ENCODE measurements at places on chromosomes 12 and 14.

DNA sequence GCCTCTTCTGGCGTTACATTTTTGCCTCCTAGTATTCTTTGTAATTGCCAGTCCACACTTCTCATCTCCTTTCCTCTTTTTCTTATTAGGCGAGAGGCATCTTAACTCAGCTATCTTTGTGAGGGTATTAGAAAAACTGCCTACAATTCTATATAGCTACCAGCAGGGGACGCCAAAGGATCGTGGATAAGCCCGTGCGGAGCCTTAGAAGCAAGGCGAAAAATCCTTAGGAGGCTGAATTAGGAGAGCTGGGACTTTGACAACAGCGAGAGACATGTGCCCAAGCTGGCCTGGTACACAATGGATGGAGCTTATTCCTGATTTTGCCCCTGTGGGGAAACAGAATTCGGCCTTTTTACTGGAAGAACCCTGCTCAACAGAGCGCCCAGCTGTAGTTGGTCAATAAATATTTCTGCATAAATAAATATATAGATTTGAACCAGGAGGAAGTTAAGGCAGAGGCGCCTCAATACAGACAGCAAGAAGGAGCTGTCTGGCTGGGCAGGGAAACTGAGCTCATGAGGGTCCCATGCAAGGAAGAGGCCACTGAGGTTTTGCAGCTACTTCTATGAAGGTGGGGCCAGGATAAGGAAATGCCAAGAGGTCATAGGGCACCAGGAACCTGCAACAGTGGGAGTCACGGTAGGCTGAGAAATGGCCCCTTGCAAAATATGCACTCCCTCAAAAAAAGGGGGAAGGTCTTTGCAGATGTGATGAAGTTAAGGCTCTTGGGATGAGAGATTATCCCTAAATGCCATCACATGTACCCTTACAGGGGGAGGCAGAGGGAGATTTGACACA lies 14.6 kb upstream of the RBM19 start:
- DNase-seq: peak; percentile 61

- no peak for DNase-seq
Observed at GRCh38 chr12:11813438-11813813, 164.0 kb downstream of the ETV6 start.

GRCh38 chr14:32033543-32033942 lies 43.6 kb upstream of the ARHGAP5 start:
- DNase-seq: no peak

DNA sequence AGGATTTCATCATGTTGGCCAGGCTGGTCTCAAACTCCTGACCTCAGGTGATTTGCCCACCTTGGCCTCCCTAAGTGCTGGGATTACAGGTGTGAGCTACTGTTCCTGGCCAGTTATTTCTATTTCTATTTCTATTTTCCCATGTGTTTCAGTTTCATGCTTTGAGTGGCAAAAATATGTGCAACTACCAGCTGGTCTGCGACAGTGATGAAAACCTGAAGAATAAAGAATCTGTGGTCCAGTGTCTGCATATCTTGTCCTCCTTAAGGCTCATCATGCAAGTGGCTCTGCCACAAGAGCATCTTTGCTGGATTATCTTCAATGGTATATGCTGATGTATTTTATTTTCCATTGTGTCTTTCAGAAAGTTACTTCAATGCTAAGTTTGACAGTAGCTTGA lies 17.4 kb downstream of the CFAP54 start:
- no peak for DNase-seq

DNA sequence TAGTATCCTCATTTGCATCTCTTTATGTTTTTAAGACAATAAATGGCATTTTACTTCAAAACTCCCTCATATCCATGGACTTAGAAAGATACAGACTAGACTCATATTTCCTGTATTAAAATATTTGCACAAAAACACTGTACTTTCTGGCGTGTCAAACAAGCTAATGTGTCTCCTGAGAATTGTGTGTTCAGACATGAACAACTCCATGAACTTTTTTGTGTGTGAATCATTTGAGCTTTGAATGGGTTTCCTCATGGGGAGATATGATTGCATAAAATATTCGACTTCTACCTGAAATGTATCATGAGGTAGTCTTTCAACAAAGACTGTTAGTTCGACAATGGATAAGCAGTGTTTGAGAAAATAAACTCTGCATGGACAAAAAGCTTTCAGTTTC lies 58.8 kb downstream of the TMEM30B start:
- no peak for DNase-seq

DNA sequence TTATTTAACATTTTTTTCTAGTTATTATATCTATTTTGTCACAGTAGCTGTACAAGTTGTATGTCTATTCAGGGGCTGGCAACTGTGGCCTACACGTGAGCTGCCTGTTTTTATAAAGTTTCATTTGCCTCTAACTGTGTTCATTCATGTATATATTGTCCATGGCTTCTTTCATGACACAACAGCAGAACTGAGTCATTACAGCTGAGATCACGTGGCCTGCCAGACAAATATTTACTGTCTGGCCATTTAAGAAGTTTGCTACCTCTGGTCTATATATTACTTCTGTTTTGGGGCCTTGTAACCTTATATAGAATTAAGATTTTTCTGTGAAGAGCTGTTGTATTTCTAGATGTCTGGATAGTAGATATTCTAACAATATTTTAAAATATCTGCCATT lies 37.9 kb downstream of the KIAA0586 start:
- no peak for DNase-seq

DNA sequence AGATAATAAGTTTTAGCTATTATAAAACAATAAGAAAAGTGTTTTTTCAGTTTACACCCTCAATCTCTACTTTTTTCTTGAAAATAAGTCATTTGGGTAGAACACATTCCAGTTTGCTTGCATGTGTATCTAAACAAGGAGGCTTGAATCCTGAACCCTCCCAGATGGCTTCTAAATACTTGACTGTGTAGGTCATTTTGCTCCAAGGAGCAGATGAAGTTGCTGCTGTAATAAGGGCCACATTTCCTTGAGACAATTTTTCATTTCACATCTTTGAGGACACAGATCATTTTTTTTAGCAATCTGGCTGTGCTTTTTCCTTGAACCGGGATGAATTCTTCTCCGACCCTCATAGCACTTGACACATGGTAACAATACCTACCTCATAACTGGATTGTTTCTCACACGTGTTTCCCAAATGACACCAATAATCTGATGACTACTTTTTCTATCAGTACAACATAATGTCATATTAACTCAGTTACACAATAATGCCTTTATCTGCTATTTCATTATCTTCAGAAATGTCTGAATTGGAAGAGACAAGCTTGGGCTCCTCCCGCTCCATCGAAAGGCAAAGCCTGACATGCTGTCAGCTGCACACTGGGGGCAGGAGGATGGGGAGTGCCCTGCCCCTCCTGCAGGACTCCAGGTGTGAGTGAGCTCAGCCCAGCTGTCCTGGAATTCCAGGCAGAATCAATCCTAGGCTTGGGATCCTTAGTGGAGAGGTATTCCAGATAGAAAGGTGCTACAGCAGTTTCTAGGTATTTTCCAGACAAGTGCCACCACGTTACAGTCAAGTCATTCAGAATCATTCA lies 30.9 kb downstream of the GPHB5 start:
- no peak for DNase-seq

- DNase-seq: no peak
Observed at GRCh38 chr14:57704763-57705162, 161.1 kb downstream of the SLC35F4 start.

- no peak for DNase-seq
Observed at GRCh38 chr14:72774141-72774540, 119.8 kb downstream of the DPF3 start.

DNA sequence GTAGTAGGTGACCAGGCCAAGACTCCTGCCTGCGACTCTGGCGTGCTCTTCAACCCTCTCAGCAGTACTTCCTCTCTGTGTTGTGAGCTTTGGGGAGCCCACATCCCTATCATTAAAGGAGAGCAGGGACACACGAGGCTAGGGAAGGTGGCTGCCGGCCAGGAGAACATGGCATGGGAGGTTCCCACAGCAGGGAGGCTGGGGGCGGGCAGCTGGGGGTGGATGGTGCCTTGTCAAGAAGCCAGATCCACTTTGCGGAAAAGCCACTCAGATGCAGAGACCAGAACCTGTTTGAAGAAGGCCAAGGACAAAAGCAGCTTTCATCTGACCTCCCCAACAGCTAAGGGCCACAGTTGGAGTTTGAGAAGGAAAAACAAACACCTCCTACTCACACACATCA lies 198.6 kb downstream of the BCL11B start:
- no peak for DNase-seq

- DNase-seq: no peak
Observed at GRCh38 chr14:76603713-76604112, 157.6 kb upstream of the VASH1 start.

GRCh38 chr12:5742258-5742657 lies 202.8 kb downstream of the ANO2 start:
- no peak for DNase-seq

GRCh38 chr12:10634427-10634826 lies 21.0 kb upstream of the MAGOHB start:
- DNase-seq: no peak

DNA sequence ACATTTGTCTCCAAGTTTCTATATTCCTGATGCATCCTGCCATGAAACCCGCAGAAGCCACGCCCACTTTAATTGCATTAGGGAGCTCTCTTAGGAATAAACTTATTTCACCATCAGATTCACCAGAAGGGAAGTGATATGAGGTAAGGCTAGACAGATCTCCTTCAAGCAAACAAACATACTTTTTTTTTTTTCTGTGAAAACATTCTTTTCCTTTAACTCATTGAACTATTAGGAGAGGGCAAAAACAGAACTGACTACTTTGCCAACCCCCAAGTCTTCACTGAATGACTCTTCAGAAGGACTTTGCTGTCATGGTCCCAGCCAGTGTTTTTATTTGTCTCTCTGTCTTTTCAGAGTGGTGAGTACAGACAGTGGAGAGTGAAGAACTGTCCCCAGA lies 48.4 kb downstream of the GTF2A1 start:
- DNase-seq: no peak

DNA sequence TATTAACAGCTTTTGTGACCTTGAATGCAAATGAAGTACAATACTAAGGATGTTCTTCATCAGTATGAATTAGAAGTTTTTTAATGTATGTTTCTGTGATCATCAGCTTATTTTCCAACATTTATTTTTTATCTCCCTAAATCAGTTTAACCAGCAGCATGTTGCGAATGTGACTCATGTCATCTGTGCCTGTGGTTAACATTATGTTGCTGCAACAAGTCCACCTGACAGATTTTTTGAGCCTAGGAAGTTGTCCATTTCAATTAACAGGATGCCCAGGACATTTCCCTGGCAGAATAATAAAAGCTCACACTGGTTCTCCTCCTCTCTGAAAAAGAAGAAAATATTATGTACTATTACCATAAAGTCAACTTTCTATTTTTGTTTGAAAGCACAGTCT lies 155.5 kb downstream of the SYT1 start:
- peak; percentile 92 for DNase-seq

- DNase-seq: no peak
Observed at GRCh38 chr12:47835006-47835830, 15.5 kb upstream of the HDAC7 start.

GRCh38 chr12:66140731-66141130 lies 10.2 kb upstream of the LLPH start:
- no peak for DNase-seq

- DNase-seq: no peak
Observed at GRCh38 chr12:62328296-62328921, 68.2 kb downstream of the USP15 start.

- no peak for DNase-seq
Observed at GRCh38 chr14:82855912-82856391, 1322.3 kb upstream of the SEL1L start.

DNA sequence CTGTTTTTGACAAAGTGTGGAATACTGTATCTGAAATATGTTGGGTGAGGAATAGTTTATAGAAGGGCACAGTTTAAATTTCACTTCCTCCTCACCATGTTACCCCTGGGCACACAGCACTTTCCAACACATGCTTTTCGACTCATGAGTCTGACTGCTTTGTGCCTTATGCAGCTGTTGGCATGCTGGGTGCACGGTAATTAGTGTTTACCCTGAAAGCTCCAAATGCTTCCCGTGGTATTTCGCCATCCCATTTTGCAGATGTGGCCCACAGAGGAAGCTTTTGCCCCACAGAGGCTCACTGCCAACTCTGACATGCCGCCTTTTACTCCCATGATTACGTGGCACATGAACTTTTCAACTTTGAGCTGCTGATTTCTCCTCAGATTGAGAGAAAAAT lies 168.6 kb downstream of the PRKCH start:
- DNase-seq: no peak

DNA sequence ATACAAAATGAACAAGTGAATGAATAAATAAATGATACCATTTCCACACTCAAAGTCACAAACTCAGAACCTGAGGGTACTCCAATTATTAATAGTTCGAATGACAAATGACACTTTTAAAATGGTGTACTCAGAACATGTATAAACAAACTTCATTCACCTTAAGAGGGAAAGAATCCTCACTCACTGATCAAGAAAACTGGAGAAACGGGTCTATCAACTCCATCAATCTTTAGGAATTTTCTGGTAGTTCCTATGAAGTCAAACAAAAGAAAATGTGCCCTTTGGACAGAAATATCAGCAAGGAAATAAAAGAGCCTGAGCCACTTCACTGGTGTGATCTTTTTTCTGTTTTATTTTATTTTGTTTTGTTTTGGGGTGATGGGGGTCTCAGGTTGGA lies 5.2 kb upstream of the NRDE2 start:
- DNase-seq: no peak

- DNase-seq: no peak
Observed at GRCh38 chr12:50562520-50563433, 58.0 kb downstream of the DIP2B start.

DNA sequence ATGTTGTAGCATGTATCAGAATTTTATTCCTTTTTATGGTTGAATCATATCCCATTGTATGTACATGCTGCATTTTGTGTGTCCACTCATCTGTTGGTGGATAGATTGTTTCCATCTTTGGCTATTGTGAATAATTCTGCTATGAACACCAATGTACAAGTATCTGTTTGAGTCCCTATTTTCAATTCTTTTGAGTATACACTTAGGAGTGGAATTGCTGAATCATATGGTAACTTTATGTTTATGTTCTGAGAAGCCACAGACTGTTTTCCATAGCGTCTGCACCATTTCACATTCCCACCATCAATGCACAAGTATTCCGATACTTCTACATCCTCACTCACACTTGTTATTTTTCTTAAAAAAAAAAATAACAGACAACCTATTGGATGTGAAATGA lies 91.5 kb downstream of the ARF6 start:
- no peak for DNase-seq

DNA sequence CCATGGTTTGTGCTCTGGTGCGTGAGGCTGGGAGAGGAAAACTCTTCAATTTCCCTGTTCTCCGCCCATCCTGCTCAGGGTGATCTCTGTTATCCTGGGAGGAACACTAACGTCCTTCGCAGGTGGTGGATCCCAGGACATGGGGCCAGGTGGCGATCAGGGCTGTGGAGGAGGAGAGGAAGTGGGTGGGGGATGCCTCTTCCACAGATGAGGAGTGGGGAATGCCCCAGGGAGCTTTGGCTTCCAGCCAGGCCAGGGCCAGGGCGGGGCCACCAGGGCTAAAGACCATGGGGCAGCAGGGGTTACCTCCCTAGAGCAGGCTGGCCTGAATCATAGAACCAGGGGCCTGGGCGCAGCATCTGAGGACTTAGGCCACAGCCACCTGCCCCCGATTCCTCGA lies 3.3 kb upstream of the KRT75 start:
- DNase-seq: no peak

GRCh38 chr12:75725521-75726111 lies 214.2 kb upstream of the KRR1 start:
- DNase-seq: peak; percentile 61

GRCh38 chr14:100652744-100653143 lies 65.5 kb upstream of the BEGAIN start:
- DNase-seq: no peak
